ENCODE measurements at places on chromosomes 11 and 22.

- peak; percentile 34 for DNase-seq
Measured at GRCh38 chr22:49717322-49717919, 110.3 kb downstream of the BRD1 start.

DNA sequence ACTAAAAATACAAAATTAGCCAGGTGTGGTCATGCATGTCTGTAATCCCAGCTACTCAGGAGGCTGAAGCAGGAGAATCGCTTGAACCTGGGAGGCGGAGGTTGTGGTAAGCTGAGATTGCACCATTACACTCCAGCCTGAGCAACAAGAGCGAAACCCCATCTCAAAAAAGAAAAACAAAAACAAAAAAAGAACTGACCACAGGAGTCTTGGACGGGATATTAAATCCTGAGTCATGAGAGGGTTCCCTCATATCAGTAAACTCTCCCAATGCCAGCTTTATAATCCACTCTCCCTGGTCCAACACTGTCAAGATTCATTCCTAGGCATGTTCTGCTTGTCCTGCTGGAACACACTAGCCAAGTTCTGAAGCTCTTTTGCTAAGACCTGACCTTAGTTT is 61.5 kb upstream of the EP300 start:
- no peak for DNase-seq

DNA sequence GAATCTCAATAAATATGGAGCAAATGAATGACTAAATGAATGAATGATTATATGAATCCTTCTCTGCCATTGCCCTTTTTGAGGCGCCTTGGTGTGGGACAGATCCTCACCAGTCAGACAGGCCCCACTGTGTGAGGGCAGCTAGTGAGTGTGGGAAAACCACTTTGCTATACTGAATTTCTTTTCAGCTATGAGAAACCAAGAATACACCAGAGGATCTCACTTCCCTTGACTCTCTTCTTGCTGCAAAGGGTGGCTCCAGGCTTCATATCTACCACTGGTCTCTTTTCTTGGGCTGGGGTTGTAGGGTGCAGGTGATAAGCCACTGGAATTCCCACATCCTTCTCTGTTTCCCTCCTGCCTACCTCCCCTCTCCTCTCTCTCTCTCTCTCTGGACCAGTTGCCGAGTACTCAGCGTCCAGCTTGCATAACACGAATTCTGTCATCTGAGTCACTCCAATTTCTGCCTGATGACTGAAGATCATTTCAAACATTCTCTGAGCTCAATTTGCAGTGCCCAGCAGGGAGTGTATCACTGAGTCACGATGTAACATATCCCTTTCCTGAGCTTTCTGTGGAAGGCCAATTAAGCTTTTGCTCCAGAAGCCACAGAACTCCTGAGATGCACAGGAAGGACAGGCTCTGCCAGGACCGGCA is 304.3 kb upstream of the NCAM1 start:
- DNase-seq = no peak

- DNase-seq = no peak
Measured at GRCh38 chr22:17871726-17872458, 97.6 kb upstream of the BID start.

DNA sequence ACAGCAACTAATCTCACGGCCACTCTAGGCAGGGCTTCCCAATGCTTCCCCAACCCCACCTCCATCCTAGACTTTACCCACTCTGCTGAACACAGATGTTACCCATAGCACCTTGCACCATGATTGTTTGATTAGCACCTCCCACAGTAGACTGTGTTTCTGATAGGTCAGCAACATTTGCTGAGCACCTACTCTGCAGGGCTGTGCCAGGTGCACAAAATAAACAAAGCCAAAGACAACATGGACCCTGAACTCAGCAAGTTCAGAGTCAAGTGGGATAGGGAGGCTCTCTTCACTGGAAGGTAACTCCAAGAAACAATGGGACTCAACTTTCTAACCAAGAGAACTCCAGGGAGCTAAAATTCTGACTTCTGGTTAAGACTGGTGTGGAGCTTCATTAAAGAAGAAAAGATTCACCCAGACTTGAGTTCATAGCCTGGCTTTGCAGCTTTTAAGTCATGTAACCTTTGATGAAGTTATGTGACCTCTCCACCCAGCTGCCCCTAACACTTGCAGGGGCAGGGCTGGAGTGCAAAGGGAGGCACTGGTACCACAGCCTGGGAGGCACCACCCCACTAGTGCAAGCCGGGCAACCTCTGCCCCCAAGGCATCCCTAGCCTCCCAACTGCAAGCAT is 6.7 kb upstream of the RTN4RL2 start:
- DNase-seq = no peak

- DNase-seq = no peak
Measured at GRCh38 chr11:74581954-74582547, 10.3 kb upstream of the POLD3 start.

DNA sequence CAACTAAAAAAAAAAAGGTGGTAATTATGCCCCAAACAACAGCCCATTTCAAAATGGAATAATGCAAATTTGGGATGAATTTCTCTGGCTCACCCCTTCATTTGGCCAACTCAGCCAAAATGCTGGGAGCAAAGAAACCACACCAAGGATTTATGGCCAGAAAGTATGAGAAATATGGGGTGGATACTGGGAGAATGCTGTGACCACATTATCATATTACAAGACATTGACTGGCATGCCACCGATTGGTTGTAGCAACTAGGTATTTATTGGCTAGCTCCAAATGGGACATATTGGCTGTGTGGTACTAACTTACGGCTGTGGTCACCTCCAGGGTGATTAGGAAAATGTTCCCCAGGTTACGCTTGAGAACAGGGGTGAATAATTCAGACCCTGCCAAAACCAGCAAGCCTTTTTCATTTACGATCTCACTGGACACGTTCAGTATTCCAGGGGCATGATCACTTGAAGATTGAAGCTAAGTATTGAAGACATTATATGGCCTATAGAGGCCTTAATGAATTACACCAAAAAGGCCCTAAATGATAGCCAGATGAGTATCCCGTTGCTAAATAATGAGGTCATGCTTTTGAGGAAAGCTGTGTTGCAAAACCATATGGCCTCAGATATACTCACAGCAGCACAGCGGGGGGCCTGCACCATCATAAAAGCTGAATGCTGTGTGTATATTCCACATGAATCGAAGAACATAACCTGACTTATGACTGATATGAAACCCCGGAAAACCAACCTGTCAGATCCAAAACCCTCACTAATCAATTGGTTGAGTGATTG is 3.8 kb upstream of the FDX1 start:
- DNase-seq = no peak

GRCh38 chr11:76265771-76266241 is 59.5 kb upstream of the WNT11 start:
- no peak for DNase-seq

GRCh38 chr11:57396744-57397143 is 6.3 kb upstream of the PRG2 start:
- DNase-seq = no peak

DNA sequence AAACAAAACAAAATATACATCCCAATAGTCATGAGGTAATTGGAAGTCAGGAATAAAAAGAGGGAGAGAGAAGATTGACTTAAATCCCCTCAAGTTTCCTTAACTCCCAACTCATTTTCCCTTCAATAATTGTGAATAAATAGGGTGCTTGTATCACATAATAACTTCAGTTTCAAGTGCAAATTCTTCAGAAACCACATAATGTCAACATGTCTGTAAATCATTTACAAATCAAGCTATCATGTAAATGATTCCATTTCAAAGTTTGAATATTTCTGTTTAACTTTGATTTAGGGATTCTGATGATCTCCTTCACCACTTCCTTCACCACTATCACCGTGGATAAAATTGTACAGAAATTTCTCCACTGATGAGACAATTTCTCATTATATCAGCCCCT is 23.2 kb downstream of the CASP5 start:
- DNase-seq = no peak

DNA sequence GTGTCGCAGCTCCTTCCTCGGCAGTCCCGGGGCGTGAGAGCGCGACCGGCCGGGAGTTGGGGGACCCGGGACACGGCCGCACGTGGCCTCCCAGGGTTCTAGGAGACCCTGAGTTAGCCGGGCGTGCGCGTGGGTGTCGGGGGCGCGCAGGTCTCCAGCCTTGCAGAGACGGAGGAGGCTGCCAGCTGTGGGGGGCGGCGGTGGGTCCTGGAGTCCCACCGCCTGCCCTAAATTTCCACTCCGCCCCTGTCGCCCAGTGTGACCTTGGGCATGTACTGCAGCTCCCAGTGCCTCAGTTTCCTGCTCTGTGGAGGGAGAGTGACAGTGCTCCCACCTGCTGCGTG is 18.8 kb downstream of the RRP7A start:
- DNase-seq = no peak

- no peak for DNase-seq
Measured at GRCh38 chr22:30253205-30253852, 6.8 kb upstream of the LIF start.

DNA sequence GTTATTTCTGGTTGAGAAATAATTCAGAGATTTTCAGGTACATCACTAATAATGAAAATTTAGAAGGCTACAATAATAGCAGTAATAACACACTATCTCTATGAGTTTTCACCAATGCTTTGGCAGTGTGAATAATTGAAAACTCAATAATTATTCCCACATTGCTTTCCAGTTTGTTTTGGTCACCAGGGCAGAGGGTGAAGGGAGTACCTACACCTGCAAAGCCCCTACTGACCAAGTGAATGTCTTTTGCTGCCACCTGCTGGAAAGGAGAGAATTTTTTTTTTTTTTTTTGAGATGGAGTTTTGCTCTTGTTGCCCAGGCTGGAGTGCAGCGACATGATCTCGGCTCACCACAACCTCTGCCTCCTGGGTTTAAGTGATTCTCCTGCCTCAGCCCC is 3.2 kb downstream of the NELL1 start:
- no peak for DNase-seq

DNA sequence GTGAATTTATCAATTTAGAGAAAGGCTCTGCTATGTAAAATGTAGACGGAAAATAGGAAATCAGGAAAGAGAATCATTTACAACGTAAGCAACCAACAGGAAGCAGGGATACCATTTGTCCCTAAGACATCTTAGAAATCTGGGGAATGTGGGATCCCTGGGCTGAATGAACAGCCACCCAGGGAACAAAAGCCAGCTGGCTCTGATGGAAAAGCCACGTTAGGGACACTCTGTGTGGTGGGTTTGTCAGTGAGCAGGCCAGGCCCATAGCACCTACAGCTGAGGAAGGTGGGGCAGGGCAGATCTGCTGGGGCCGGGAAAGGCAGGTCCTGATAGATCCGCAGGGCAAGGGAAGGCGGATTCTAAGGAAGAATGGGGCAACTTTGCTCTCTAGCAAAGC is 87.1 kb upstream of the CSNK2A3 start:
- no peak for DNase-seq

- no peak for DNase-seq
Measured at GRCh38 chr11:77195071-77195755, 67.2 kb downstream of the MYO7A start.

DNA sequence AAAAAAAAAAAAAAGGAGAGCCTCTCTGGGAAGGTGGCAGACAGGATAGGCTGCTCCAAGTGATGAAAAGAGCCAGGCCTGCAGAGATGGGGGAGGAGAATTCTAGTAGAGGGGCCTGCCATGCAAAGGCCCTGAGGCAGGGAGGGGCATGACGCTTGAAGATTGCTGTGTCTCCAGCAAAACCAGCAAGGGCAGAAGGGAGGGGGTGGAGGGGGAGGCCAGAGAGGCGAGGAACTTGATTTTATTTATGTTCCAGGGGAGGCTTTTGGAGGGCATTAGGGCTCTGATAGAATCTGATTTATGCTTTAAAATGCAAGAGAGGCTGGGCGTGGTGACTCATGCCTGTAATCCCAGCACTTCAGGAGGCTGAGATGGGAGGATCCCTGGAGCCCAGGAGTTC is 16.7 kb upstream of the PACSIN2 start:
- no peak for DNase-seq

- DNase-seq = no peak
Measured at GRCh38 chr11:35355102-35355749, 64.1 kb downstream of the SLC1A2 start.

- DNase-seq = no peak
Measured at GRCh38 chr11:71434576-71435130, 13.5 kb downstream of the DHCR7 start.

- DNase-seq = no peak
Measured at GRCh38 chr11:77287615-77288273, 13.7 kb downstream of the GDPD4 start.

DNA sequence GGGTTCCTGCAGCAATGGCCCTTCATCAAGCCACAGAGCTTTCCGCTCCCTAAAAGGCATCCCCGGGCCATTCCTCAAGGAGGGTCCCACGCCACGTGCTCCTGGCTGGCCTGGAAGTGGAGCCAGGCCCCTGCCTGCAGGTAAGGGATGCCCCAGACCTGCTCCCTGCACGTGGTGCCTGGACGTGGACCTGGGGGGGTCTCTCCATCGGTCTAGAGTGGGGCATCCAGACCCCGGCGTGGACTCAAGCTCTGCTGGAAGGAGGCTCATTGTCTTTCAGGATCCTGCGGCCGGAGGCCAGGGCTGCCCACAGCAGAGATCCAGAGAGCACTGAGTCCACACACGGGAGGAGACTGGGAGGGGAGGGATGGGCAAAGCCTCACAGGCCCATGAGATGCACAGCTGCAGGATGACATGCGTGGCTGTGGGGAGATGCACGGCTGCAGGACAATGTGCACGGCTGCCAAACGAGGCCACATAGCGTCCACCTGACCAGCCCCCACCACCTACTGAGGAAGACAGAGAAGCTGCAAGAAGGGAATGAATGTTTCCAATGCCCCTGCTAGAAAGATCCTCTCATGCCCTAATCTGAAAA is 236.7 kb downstream of the BRD1 start:
- no peak for DNase-seq

GRCh38 chr22:24433828-24434470 is 6.5 kb downstream of the ADORA2A start:
- DNase-seq = no peak

DNA sequence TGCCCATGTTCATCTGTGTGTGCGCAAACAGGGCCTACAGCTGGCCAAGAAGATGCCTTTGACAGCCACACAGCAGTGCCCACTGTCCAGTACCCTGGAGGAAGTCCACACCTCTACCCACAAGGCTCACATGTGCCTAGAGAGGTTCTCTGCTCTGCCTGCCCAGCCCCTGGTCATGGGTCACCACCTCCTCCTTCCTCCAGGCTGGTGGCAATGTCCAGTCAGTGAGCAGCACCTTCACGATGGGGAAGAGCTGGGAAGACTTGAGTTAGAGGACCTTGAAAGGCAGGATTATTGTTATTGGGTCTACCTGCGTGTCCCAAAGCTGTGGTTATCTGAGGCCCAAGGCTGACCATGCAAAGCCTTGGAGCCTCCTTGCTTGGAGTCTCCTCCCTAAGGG is 28.4 kb upstream of the TTC12 start:
- DNase-seq = no peak

- no peak for DNase-seq
Measured at GRCh38 chr22:49229483-49230193, 598.0 kb downstream of the BRD1 start.

GRCh38 chr11:113874581-113875233 is 665 bp downstream of the USP28 start:
- DNase-seq = no peak

- no peak for DNase-seq
Measured at GRCh38 chr11:120911943-120912342, 112.0 kb upstream of the TBCEL start.
